ENCODE measurements at places on chromosomes 11 and 22.

DNA sequence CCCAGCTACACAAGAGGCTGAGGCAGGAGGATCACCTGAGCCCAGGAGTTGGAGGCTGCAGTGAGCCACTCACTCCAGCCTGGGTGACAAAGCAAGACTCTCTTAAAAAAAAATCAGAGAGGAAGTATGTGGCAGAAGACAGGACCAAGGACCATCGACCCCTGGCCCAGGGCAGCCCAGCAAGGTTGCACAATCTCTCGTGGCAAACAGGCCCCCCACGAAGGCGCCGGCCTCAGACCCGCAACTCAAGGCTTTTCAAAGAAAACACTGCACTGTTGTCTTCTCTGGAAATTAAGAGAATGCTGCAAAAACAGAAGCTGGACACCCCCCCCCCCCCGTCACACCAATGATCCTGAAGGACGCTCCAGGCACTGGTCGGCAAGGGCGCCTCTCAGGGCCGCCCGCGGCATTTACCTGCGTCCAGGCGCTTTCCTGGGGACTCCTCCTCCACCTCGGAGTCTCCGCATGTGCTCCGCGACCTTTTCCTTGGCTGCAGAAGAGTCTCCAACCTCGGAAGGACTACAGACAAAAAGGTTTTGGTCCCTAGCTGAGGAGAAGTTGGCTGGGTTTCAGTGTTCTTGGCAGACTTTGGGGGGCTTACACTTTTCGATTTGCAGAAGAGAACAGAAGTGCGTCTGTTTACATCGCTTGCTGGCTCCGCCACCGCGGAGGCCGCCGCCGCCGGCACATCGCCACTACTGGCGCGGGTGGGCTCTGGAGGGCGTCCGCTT, 40.5 kb downstream of the BRD1 start:
- no peak for DNase-seq

DNA sequence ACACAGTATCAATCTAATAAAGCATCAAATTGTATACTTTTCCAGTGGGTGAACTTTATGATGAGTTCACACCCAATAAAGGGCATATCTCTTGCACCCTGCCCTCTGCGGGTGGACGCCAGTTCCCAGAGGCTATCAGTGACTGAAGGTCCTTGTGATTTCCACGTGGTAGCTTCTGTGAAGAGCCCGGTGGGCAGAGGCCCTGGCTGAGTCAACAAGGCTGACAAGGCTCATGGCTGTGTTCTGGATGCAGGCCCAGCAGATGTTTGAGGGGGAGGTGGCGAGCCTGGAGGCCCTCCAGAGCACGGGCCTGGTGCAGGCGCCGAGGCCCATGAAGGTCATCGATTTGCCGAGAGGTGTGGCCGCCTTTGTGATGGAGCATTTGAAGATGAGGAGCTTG, 71.4 kb downstream of the PIWIL3 start:
- no peak for DNase-seq

- peak; percentile 53 for DNase-seq
Observed at GRCh38 chr11:120013325-120014250, 124.3 kb downstream of the TRIM29 start.

- DNase-seq: no peak
Observed at GRCh38 chr11:26575946-26576345, 3.9 kb upstream of the MUC15 start.

GRCh38 chr11:126212089-126212660, 593 bp downstream of the FAM118B start:
- no peak for DNase-seq

- DNase-seq: no peak
Observed at GRCh38 chr22:20951151-20951931, 15.7 kb upstream of the AIFM3 start.

- DNase-seq: no peak
Observed at GRCh38 chr11:125262194-125262829, 97.8 kb downstream of the PKNOX2 start.

DNA sequence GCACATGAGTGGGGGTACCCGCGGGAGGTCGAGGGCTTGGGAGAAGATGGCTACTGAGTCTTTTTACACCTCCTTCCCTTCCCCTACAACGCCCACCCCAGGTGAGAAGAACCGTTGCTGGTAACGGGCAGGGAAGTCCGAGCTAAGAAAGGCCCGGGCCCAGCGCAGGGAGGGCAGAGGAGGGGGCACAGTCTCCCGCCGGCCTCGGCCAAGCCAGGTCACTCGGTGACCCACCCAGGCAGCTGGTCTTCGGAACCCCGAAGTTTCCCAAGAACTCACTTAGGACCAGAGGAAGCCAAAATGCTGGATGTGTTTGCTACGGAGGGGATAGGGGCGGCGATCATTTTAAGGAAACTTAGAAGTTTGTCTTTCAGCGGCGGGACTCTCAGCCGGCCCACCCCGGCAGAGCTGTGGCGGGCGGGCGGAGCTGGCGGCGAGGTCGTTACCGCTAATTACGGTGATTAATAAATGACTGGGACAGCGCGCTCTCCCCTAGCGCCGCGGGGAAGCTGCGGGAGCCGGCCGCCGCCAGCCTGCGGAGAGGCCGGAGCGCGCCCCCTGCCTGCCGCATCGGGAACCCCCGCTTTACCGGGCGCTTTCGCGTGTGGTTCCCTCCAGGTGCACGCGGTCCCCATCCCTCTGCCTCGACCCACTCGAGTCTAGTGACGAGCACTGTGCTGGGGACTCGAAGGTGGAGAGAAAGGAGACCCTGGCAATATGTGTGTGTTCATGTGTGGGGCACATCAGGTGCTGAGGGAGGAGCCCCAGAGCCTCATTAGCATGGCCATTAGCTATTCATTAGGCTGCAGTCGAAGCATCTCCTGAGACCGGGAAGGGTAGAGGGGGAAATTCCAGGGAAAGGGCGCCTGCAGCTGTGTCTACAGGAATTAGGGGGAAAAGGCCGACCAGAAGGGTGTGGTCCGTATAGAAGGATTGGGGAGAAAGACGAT, 945 bp downstream of the ROBO3 start:
- no peak for DNase-seq

DNA sequence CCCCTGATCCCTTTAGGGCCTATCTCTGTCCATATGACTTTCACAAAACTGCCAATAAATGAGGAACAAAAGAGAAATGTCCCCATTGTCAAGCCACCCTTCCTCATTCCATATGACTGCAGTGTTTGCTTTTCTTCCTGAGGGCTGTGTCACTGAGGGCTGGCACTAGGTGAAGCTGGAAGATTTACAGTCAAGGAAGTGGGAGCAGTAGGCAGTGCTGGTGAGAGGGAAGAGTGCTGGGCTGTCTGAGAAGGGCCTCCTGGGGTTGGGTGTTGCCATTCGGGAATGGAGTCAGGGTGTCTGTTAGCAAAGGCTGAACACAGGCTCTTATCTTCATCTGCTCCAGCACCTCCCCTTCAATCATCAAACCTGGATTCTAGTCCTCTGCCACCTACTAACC, 30.9 kb downstream of the INSC start:
- no peak for DNase-seq

DNA sequence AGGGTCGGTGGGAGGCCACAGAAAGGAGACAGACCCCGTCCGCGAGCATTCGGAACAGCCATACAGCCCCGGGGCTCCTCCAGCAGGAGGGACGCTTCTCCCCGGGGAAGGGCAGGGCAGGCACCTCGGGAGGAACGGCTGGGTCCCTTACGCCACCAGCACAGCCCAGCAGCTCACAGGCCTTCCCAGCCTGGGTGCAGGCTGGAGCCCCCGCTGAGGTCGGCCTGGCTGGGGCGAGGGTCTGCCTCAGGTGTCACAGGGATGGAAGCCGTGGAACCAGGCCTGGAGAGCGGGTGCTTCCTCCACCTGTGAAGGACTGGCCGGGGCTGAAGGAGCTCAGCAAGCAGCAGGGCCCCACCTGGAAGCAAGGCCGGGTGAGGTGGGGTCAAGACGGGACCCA, 732.3 kb downstream of the BRD1 start:
- DNase-seq: no peak

DNA sequence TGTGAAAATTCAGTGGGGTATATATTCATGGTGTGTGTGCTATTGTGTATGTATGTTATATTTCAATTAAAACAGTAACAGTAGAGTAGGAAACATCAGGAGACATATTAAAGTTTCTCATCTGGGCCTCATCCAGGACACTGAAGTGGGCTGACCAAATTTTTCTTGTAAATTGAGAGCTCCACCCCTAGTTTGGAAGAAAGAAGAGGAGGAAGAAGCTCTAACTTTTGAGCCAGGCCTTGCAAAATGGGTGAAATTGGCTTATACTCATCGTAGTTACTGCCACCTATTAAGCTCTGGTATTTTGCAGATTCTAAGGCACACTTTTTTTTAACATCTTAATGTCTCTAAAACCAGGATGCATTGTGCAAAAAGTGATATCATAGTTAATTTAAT, 33.7 kb downstream of the TSPAN18 start:
- no peak for DNase-seq

DNA sequence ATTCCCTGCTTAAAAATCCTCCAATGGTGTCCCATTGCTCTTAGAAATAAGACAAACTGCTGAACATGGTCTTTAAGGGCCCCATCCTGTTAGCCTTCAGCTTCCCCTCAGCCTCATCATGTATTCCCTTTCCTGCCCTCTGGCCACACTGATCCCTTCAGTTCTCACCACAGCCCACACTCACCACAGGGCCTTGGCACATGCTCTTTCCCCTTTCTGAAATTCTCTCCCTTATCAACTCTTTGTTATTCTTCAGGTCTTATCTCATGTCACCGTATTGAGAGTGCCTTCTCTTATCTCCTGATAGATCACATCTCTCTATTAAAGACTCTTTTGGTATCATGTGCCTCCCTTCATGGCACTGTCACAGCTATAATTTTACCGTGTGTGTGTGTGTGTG, 167.8 kb upstream of the MPPED2 start:
- no peak for DNase-seq

GRCh38 chr11:133966172-133966651, 9.4 kb upstream of the IGSF9B start:
- DNase-seq: no peak

GRCh38 chr22:29520851-29521250, 32.7 kb downstream of the THOC5 start:
- DNase-seq: no peak

DNA sequence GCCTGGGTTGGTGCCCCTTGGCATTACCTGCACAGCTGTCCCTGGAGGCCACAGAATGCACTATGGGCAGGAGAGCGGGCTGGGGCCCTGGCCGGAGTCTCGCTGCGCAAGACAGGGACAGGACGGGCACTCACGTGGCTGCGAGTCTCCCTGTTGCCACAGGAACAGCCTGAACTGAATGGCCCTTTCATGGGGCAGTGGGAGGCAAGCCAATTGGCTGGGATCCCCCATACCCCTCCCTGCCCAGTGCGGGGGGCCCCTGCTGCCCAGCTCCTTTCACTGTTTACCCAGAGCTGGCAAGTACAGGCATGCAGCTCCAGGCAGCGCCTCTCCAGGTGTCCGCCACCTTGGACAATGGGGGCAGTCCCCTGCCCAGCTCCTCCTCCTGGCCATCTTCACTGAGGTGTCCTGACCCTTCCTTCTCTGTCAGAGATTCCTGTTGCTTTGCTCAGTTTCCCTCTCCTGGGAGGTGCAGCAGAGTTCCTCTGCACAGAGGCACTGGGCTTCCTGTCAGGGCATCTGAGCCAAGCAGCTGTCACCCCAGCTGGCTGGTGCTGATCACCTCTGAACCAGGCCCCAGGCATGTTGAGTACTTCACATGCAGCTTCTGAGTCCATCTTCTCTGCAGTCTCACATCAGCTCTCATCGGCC, 5.2 kb downstream of the USP2 start:
- DNase-seq: no peak

GRCh38 chr22:32206774-32207758, 2.2 kb upstream of the RFPL2 start:
- no peak for DNase-seq

- DNase-seq: no peak
Observed at GRCh38 chr11:68685656-68686380, 1.5 kb downstream of the GAL start.

DNA sequence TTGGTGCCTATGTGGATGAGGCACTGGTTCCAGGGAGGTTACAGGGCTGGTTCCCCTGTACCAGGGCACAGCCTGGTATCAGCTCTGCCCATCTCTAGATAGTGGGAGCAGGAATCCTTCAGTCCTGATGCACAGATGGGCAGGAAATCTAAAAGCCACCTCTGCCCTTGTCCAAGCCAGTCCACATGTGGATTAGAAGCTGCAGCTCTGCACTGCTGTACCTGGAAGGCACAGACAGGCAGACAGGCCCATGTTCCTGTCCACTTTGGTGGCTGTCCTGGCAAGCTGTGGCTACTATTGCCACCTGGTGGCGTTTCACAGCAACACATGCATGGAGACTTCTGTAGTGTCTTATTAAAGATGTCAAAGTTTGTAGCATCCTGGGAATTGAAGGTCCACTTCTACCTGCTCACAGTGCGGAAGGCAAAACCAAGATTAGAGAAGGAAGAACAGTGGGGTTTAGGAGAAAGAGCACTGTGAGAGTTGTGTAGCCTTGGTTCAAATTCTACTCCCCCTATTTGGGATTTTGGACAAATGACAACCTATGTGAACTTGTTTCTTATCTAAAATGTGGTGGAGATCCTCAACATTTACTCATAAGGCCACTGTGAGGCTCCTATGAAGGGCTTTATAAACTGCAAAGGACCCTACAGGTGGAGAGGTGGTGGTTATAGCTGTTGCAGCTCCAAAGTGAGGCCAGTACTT, 30.1 kb downstream of the NAV2 start:
- DNase-seq: peak; percentile 74

DNA sequence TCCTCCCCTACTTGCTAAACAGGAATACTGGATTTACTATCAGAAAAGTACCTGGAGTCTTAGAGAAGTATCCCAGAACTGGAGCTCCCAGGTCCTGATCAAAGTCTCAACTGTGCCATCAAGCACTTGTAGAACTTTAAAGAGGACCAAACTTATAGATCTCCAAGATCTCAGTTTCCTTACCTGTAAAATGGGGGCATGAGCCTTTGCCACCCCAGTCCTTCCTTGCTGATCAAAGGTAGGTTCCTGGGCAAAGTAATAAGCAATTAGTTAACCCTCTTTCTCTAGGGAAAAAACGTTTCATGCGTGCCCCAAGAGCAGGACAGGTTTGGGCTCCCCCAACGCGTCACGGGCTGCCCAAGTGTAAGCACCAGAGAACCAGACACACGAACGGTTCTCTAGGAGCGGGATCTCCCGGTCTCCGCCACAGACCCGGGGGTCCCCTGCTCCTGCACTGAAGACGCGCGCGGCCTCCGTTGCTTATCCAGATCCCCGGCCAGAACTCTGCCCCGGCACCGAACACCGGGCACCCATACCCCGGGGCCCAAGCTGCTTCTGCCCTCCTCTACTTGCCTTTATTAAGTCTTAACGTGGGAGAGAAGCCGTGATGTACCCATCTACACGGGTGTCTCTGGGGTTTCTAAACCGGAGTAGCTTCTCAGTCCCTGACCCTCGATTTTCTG, 505 bp downstream of the ZNF214 start:
- no peak for DNase-seq

DNA sequence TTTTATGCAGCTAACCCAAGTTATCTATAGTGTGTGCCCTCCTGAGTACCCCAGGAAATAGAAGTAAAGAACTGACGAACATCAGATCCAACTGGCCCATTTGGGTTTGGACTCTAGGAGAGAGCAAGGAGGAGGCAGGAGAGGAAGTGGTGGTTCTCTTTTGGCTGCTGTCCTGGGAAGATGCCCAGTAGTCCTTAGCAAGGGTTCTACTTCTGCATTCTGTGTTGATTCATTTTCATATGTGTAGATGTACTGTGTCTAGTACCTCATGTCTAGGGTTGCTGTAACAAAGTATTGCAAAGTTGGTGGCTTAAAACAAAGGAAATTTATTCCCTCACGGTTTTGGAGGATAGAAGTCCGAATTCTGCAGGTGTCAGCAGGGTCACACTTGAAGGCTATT, 6.6 kb upstream of the MMP27 start:
- DNase-seq: no peak

- DNase-seq: no peak
Observed at GRCh38 chr11:114368918-114369680, 31.2 kb downstream of the C11orf71 start.

GRCh38 chr22:28207281-28208030, 288.4 kb upstream of the PITPNB start:
- DNase-seq: no peak

All from left kidney (tissue), 8 donors.